Dermis blood vessel endothelial cell (primary cell): ENCODE measurements at places on chromosomes 6 and 20. TPM values are rescaled to one million over a fixed set of nuclear protein-coding genes. Genes with fewer than 3 reads are reported as not detected.

DNA sequence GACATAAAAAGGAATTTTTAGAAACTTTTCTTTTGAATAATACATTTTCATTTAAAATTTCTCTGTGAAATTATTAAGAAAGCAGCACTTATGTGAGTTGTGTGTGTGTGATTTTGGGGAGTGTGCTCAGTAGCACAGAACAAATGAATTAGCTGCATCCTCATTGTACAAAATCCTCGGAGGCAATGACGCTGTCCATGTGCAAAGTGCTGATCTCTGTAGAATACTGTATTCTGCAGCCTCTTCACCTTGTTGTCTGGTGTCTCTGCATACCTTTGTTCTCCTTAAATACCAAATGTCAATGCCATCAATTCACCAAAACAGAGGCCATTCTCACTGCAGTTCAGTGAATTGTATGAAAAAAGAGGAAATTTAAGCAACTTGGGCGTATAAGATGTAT, 838.4 kb downstream of the QKI start:
- DNase-seq: peak; percentile 13

DNA sequence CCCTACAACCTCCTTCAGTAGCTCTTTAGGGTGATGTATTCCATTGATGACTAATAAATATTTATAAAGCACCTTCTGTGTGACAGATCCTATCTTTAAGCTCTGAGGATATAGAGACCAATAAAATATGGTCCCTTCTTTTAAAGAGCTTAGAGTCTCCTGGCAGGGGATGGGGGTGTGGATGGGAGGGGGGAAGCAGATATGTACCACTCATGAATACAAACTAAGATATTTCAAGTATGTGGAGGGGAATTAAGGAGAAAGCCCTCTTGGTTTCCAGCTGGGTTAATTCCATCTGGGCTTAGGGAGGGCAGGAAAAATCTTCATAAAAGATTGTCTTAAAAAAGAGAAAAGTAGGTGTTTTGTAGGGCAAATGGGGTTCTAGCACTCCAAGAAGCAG, 21.6 kb upstream of the FBXO9 start:
- no peak for DNase-seq

DNA sequence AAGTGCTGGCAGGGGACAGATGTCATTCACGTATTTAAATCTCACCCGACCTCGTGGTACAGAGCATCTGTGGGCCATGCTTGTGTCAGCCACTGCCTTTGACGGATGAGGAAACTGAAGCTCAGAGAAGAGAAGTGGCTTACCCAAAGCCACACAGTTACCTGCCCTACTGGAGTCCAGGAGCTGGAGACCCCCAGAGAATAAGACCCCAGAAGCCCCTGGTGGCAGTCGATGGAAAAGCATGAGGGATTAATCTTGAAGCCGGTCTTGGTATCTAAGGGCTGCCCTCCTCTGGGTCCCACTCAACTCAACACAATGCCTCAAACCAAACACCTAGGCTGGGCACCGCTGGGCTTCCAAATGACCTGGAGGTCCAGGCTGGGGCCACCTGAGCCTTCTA, 83.1 kb downstream of the GRM4 start:
- DNase-seq: no peak

GRCh38 chr6:71292001-71292400, 3.4 kb downstream of the OGFRL1 start:
- DNase-seq: no peak

GRCh38 chr6:52475307-52475706, 55.2 kb downstream of the EFHC1 start:
- DNase-seq: no peak

- DNase-seq: no peak
These were observed 420.9 kb upstream of the FLRT3 start for GRCh38 chr20:14758356-14758755.

GRCh38 chr6:133945158-133945557, 7.9 kb upstream of the TBPL1 start:
- DNase-seq: no peak

- no peak for DNase-seq
These were observed 89.2 kb downstream of the VEGFA start for GRCh38 chr6:43859213-43859612.

DNA sequence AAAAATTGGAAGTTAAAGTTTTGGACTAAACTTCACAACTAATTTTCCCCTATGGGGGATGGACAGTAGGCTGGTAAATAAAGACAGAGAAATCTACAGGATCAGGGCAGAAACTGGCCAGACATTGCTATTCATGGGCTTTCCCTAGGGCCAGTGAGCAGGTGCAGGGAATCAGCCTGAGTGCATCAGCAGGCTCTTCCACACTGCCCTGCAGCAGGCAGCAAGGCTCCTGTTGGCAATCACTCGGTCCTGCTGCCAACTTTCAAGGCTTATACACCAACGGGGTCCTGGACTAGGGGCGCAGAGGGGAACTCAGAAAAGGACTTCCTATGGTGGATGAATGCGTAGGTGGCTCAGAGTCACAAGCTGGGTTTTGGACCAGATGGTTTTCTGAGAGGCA, 59.8 kb upstream of the NHSL1 start:
- no peak for DNase-seq

GRCh38 chr6:167757249-167757648, 69.5 kb upstream of the AFDN start:
- no peak for DNase-seq

- DNase-seq: peak; percentile 17
These were observed 32.1 kb upstream of the TCFL5 start for GRCh38 chr20:62893700-62894099.

GRCh38 chr6:84390851-84391250, 163.4 kb upstream of the CEP162 start:
- no peak for DNase-seq

The ELOVL4 gene
- 0.37 and 0.51 TPM in 2 replicates for total RNA-seq

The RMND1 gene
- total RNA-seq: 27.9 and 32.2 TPM in 2 replicates

The PTK6 gene
- total RNA-seq: under 0.01 and 0.05 TPM in 2 replicates
